ENCODE measurements at places on chromosomes 1 and 21.

GRCh38 chr21:42413500-42413899 lies 9.8 kb downstream of the UBASH3A start:
- no peak for DNase-seq

- DNase-seq = no peak
These were observed 12.9 kb upstream of the ACTN2 start for GRCh38 chr1:236673289-236673919.

- no peak for DNase-seq
These were observed 124.7 kb downstream of the EIF4G3 start for GRCh38 chr1:21052034-21052433.

- DNase-seq = peak; percentile 77
These were observed 6.0 kb upstream of the PITHD1 start for GRCh38 chr1:23772049-23772853.

DNA sequence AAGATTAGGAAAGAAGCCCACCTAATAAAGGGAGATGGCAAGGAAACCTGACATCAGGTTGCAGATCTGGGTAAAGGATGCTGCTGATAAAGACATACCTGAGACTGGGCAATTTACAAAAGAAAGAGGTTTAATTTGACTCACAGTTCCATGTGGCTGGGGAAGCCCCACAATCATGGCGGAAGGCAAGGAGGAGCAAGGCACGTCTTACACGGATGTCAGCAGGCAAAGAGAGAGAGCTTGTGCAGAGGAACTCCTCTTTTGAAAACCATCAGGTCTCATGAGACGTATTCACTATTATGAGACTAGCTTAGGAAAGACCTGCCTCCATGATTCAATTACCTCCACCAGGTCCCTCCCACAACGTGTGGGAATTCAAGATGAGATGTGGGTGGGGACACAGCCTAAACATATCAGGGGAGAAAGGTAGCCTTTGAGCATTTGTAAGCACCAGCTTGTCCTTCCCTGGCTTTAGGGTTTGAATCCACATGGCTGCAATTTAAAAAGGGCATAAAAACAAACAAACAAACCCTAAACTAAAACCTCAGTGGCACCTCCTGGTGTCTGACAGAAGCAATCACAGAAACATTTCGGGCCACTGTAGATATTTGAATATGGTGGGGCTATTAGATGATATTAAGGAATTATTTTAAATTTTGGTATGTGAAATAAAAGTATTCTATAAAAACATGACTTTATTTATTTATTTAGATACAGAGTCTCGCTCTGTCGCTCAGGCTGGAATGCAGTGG lies 33.1 kb downstream of the SLC2A7 start:
- DNase-seq = no peak

DNA sequence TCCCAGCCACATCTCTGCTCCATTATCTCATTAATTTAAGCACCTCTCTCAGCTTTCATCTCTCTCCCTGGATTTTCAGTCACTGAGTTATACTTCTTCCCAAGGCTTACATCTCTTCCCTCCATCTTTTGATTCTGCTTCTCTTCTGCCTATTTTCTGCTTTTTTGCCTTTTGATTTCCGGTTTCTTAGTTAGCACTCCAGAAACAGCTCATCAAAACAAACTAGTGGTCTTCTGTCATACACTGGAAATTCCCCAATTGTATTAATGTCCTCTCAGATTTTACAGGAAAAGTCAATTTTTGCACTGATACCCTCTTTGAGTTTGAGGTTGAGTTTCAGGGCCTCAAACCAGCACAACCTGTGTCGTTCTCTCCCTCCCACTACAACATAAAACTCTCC lies 1.5 kb downstream of the LCE3E start:
- no peak for DNase-seq

- no peak for DNase-seq
These were observed 3.4 kb upstream of the ETS2 start for GRCh38 chr21:38802050-38803026.

GRCh38 chr1:224433041-224433691 lies 1.4 kb downstream of the WDR26 start:
- peak; percentile 10 for DNase-seq

DNA sequence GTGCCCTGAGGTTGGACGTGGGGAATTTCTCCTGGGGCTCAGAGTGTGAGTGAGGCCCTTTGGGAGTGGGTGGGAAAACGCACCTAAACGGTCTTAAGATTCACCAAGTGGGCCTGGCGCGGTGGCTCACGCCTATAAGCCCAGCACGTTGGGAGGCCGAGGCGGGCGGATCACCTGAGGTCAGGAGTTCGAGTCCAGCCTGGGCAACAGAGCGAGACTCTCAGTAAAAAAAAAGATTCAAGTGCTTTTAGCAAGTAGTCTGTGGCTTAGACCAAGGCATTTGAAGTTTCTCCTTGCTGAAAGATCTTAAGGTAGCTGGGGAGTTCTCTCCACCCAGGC lies 1.4 kb downstream of the RPS8 start:
- DNase-seq = no peak

DNA sequence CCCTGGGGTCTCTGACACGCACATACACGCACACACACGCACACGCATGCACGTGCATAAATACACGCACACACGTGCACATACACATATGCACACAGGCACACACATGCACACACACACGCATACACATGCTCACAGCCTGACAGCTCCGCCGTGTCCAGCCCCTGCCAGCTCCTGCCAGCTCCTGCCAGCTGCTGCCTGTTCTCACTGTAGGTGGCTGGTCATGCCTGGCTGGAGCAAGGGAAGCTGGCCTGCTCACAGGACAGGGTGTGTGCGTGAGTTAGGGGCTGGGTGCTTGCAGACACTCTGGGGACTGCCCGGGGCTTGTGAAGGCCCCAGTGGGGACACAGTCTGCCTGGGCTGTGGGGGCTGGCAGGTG lies 4.9 kb downstream of the PLCH2 start:
- DNase-seq = no peak

GRCh38 chr1:192038567-192038966 lies 119.7 kb upstream of the RGS18 start:
- no peak for DNase-seq

DNA sequence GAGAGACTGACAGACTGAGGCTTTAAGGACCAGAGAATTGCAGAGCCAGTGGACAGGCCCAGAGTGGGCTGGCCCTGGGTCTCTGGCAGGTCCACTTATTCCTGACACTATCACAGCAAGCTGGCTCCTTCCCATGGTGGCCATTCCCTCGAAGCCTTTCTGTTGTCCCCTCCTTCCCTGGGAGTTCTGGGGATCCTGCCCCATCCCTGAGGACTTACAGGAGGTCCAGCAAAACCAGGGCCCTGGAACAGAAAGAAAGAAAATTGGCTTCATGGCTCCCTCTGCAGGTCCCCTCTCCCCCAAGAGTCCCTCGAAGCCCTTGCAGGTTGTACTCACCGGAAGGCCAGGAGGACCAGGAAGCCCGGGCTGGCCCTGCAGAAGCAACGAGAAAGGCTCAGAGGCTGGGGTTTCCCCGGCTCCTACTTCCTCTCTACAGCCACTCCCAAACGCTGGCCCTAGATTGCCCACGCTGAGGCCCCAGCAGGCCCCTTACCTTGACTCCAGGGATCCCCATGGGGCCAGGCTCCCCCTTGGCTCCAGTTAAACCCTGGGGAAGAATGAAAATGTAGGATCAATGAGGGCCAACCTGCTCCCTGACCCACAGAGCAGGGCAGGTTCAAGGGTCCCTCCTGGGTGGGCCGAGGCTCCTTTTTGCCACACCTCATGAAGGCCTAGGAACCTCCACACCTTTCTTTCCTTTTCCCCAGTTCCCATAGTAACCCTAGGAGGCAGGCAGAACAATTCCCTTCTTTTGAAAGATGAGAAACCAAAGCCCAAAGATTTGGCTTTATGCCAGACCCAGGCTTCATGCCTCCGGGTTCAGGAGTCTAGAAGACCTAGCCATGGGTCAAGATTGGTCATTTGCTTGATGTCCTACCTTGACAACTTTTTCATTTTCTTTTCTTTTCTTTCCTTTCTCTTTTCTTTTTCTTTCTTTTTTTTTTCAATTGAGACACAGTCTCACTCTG lies 4.6 kb downstream of the COL9A2 start:
- DNase-seq = no peak

DNA sequence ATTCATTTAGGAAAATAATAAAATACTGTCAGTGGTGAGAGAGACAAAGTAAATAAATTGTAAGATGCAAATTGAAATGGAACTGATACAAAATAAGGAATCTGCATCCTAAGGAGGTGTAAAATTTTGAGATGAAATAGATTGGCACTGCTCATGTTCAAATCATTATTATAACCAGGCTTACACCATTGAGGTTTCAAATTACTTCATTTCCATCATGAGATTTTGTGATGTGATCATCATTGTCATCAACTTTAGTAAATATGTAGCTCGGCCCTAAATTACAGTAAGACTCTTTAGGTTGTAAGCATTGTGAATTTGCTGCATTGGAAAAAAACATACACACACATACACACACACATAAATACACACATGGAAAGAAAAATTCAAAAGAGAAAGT lies 123.4 kb downstream of the SDCCAG8 start:
- no peak for DNase-seq

GRCh38 chr1:2881556-2881955 lies 80.1 kb upstream of the TTC34 start:
- DNase-seq = no peak

GRCh38 chr1:48105165-48105564 lies 108.0 kb upstream of the TRABD2B start:
- no peak for DNase-seq

DNA sequence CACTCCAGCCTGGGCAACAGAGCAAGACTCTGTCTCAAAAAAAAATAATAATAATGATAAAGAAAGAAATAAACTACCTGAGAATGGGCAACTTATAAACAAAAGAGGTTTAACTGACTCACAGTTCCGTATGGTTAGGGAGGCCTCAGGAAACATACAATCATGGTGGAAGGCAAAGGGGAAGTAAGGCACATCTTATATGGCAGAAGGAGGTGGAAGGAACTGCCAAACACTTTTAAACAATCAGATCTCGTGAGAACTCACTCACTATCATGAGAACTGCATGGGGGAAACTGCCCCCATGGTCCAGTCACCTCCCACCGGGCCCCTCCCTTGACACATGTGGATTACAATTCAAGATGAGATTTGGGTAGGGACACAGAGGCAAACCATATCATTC lies 6.3 kb upstream of the EGLN1 start:
- DNase-seq = no peak

DNA sequence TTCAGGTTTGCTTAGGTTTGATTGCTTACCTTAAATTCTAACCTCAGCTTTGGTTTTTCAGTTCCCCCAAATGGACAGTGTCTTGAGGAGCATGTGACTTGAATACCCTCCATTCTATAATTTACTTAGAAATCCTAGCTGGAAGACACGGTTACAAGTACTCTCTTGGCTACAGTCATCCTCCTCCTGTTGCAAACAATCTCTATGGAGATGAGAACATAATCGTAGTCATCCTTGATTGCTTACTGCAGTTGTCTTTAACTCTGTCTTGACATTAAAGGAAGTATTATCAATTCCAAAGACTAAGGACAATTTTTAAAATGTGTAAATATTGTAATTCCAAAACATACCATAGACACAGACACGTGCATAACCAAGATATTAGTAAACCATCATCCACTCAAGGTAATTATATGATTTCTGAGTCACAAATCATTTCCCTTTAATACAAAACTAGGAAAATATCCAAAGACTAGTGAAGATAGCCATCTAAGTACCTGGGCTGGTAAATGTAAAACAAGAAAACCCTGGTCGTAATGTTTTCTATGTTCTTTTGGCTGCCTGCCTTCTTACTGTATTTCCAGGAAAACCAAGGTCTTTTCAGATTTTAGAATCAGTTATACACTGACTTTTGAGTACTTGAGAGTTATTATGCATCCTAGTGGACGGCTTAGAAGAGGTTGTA lies 149.9 kb downstream of the CHRM3 start:
- no peak for DNase-seq

DNA sequence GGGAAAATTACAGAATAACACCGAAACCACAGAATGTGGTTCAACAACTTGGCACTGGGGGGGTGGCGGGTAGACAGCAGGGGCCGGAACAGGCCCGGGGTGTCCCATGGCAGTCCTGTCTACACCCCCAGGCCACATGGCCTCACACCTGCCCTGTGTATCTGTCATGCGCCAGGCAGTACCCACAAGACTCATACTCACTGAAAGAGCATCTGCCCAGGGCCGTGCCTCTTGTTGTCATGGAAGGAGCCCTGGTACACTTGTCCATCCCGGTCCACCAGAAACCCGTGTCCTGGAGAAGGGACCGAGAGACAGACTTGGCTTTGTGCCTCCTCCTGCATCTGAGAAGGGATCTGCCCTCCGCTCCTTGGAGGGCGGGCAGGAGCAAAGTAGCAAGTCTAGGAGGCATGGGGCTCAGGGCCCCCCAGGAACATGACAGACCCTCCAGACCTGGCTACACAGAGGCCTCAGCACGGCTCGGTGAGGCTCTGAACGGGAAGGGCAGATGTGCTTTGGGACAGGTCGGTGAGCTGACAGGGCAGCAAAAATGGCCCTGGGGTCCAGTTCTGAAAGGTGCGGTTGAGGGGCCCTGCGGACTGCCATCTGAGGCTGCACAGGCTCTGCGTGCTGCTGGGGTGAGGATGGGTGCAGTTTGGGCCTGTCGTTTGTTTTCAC lies 5.6 kb downstream of the MORN1 start:
- DNase-seq = no peak

GRCh38 chr1:13666317-13666716 lies 33.7 kb upstream of the PRDM2 start:
- DNase-seq = no peak

- no peak for DNase-seq
These were observed 209.6 kb downstream of the LYPLAL1 start for GRCh38 chr1:219383281-219383680.

GRCh38 chr1:37476460-37477197 lies 2.2 kb downstream of the ZC3H12A start:
- no peak for DNase-seq

- DNase-seq = peak; percentile 2
These were observed 73.1 kb upstream of the GJB5 start for GRCh38 chr1:34681480-34682451.

DNA sequence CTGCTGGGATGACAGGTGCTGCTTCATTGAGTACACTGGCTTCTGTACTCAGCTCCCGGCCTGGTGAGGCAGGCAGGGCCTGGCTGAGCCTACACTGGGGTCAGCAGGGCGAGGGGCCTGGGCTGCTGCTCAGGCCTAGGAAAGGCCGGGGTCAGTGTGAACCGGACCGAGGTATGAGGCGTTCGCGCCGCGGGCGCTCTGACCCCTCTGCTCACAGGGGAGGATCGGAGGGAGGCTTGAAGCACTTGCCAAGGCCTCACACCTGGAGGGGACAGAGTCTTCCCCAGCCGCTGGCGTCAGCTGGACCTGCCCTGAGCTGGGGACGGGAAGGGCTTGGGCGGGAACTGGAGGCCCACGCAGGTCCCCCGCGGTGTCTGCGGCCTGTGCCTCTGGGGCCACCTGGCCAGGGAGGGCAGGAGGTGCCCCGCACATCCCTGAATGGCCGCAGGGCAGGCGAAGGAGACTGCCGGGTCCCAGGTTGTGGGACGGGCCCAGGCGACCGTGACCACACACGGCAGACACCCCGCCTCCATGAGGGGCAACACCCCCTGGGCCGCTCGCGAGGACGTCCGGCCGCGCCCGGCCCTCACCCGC lies 466 bp downstream of the PEX10 start:
- DNase-seq = no peak

Measured in T follicular helper cell (primary cell).